Mammary epithelial cell (primary cell): ENCODE measurements at places on chromosomes 4 and X. TPM values are rescaled to one million over a fixed set of nuclear protein-coding genes. Genes with fewer than 3 reads are reported as not detected.

DNA sequence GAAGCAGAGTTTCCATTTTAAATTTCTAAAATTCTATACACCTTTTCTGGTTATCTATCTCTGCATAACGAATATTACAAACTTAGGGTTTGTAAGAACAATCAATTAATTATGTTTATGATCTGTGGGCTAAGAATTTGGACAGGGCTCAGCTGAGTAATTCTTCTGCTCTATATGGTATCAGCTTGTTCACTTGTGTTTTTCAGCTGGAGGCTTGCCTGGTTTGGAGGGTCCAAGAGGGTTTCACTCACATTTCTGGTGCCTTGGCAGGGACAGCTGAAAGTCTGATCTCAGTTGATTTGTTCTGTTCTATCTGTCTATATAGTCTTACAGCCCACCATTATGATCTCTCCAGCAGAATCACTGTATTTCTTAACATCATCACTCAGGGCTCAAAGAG lies 57.8 kb upstream of the ADGRA3 start:
- DNase-seq: no peak

GRCh38 chrX:39731735-39732134 lies 366.0 kb downstream of the BCOR start:
- no peak for DNase-seq

- DNase-seq: no peak
Measured at GRCh38 chrX:110003167-110004156, 548 bp downstream of the TMEM164 start.

DNA sequence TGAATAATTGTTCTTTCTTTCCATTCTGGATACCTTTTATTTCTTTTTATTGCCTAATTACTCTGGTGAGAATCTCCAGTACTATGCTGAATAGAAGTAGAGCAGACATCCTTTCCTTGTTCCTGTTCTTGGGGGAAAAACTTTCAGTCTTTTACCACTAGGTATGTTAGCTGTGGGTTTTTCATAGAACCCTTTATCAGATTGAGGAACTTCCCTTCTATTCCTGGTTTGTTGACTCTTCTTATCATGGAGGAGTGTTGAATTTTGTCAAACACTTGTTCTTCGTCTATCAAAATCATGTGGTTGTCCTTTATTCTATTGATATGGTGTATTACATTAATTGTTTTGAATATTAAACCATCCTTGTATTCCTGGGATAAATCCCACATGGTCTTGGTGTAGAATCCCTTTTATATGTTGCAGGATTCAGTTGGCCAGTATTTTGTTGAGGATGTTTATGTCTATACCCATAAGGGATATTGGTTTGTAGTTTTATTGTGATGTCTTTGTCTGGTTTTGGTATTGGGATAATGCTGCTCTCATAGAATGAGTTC lies 23.6 kb downstream of the SH3BP2 start:
- no peak for DNase-seq

DNA sequence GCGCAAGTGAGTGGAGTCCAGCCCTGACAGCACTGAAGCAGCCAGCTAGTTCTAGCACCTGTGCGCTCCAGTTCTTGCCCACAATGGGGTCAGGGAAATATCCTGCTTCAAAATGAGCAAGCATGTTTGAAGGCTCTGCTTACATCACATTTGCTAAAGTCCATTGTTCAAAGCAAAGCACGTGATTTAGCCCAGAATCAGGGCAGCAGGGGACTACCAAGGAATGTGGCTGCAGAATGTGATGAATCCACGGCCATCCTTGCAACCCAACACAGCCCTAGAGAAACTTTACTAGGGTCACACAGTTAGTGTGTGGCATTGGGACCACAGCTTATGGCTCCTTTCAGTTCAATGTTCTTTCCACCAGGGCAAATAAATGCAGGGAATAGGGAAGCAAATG lies 47.3 kb upstream of the SMIM31 start:
- DNase-seq: no peak

GRCh38 chrX:13535376-13536165 lies 33.8 kb upstream of the EGFL6 start:
- DNase-seq: no peak

GRCh38 chr4:47032405-47033106 lies 1.2 kb downstream of the GABRB1 start:
- peak; percentile 14 for DNase-seq

DNA sequence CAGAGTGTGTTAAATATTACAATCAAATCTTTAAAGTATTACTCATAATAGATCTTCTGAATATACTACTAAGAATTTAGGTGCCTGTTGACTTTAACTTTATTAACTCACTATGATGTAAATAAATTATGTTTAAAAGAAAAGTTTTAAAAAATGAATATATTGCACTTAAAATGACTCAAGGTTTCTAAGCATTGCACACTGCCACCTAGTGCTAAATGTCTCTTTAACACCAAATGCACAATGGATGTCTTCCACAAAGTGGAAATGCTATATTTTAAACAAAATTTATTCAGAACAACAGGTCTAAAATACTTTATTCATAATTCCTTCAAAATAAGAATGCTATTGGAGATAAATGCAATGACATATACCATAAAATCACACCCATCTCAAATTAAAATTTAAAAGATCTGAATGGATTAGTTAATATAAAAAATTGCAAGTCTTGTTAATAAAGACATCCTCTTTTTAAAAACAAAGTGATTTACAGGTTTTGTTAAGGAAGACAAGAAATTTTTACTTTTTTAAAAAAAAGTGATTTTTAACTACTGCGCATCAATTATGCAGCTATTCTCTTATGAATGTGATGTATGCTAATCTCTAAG lies 5.5 kb downstream of the INPP4B start:
- DNase-seq: no peak

GRCh38 chr4:152239216-152239615 lies 296.7 kb downstream of the FBXW7 start:
- no peak for DNase-seq

ASB11 gene
- total RNA-seq: not detected

FAM9B gene
- not detected for total RNA-seq
